ENCODE measurements at places on chromosomes 6 and 20.

GRCh38 chr6:4474810-4475209 lies 301.4 kb upstream of the CDYL start:
- DNase-seq: no peak

DNA sequence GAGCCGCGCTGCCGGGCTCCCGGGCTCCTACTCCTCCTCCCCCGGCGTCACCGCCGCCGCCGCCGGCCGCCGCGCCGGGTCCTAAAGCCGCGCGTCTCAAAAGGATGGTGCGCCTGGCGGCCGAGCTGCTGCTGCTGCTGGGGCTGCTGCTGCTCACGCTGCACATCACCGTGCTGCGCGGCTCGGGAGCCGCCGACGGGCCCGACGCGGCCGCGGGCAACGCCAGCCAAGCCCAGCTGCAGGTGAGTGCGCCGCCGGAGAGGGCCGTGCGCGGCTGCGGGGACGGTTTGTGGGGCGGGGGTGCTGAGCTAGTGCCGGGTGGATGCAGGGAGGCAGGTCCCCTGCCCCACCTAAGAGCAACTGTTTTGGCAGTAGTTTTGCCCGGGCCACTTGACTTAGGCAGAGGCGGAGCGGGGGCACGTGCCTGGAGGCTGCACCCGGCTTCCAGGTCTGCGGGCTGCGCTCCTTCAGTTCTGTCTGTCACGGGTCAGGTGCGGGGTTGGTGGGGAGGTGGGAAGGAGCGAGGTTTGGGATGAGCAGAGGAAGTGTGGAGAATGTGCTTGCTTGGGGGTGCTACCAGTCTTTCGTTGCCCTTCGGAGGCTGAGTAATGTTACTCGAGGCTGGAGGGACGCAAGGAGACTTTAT lies 722 bp downstream of the ISM1 start:
- peak; percentile 52 for DNase-seq

DNA sequence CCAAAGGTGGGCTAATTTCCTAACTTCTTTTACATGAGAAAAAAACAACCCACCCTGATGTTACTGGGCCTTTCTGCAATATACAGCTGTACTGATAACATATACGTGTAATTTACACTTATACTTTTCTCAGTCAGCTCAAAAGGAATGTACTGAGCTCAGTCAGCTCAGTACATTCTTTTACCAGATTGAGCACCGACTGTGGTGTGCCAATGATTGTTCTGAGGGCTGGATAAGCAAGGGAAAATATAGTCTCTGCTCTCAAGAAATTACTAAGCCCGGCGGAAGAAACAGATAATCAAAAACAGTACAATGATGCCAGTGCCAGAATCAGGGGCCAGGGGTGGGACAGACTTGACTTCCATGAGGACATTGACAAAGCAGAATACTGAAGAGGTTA lies 10.0 kb upstream of the BLOC1S5 start:
- no peak for DNase-seq

- no peak for DNase-seq
Observed at GRCh38 chr20:46199198-46199597, 81.1 kb downstream of the CD40 start.

- DNase-seq: no peak
Observed at GRCh38 chr20:24432046-24432442, 37.4 kb upstream of the SYNDIG1 start.

GRCh38 chr20:15834857-15835256 lies 738.4 kb downstream of the KIF16B start:
- no peak for DNase-seq

GRCh38 chr6:160146454-160147145 lies 25.0 kb downstream of the SLC22A1 start:
- no peak for DNase-seq

DNA sequence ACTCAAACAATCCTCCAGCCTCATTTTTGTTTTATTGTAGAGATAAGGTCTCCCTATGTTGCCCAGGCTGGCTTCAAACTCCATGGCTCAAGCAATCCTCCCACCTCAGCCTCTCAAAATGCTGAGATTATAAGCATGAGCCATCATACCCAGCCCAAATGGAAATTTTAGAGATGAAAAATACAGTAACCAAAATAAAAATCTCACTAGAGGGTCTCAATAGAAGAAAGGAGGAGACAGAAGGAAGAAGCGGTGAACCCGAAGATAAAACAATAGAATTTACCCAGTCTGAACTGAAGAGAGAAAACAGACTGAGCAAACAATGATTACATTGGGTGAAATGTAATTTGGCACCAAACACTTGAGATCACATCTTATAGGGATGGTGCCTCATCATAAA lies 16.7 kb upstream of the OLIG3 start:
- DNase-seq: no peak

- no peak for DNase-seq
Observed at GRCh38 chr20:51228763-51229162, 205.9 kb upstream of the KCNG1 start.

GRCh38 chr6:46777476-46778346 lies 15.5 kb upstream of the MEP1A start:
- no peak for DNase-seq

- DNase-seq: no peak
Observed at GRCh38 chr6:150866991-150867501, 1.5 kb downstream of the MTHFD1L start.

DNA sequence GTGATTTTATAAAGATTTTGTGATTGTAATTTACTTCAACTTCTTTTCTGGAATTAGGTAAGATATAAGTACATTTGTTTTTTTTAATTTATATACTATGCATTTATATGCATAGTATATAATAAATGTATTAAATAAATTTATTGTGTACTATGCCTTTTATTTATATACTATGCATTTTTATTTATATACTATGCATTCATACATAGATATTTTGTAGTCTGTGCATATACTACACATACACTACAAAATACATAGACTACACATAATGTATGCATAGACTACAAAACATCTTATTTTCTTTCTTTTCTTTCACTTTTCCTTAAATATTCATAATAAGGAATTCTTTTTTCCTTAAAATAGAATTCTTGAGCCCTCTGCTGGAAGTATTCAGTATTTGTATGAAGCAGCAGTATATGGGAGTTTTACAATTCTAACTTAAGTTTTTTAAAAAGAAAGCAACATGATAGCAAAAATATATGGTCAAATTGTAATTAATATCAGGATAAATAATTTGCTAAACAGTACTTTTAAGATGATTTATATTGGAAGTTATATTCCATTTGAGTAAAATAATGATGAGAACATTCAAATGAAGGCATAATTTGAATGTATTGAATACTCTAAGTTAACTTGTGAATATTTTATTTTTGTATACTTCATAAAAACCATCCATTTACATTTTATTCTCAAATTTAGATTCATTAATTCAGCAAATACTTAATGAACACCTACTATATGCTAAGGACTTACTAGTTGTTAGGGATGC lies 129.3 kb downstream of the KLHL32 start:
- DNase-seq: no peak

- DNase-seq: peak; percentile 66
Observed at GRCh38 chr20:57089699-57090144, 176.7 kb downstream of the BMP7 start.
